ENCODE measurements at places on chromosomes 2 and 18. TPM values are rescaled to one million over a fixed set of nuclear protein-coding genes. Genes with fewer than 3 reads are reported as not detected.

DNA sequence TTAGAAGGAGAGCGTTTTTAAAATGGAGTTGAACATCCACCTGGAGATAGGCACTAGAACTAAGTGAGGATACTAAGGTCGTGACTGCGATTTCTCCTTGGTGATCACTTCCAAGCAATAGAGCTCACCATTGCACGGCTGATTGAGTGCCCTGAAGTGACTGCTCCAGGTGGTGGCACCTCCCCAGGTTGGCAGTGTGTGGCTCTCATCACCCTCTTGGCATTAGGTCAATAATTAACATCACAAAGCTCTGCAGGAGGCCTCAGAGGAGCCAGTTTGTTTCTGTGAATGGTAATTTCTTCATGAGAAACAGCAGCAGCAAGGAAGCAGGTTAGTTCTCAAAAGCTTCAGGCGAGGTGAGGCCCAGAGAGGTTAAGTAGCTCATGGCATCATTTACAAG, 259.6 kb downstream of the CLIP4 start:
- no peak for DNase-seq

Gene FAM237A
- not detected for polyA plus RNA-seq

GRCh38 chr2:25184254-25184653, 15.9 kb upstream of the POMC start:
- no peak for DNase-seq

- DNase-seq = no peak
Observed at GRCh38 chr2:175151791-175152190, 16.2 kb downstream of the ATF2 start.

Gene CD28
- polyA plus RNA-seq = under 0.01 TPM

- DNase-seq = no peak
Observed at GRCh38 chr2:175080479-175080878, 75.3 kb upstream of the CHN1 start.

DNA sequence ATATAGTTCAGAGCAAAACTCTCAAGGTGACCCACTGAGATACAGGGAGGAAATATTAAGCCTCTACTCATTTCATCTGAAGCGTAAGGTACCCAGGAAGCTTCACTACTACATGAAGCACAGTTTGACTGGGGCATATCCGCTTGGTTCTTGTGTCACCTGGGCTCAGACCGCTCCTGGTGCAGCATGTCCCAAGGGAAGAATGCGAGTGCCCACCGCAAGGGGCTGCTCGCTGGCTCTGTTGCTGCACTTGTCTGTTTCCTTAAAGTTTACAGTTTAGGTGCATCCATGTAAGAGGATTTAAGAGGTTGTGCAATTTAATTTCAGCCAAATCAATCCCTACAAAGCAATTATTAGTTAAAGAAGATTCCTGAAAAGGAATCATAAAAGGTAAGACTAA, 507.8 kb downstream of the FBXO15 start:
- DNase-seq = no peak

GRCh38 chr18:21826196-21826595, 85.6 kb downstream of the MIB1 start:
- no peak for DNase-seq

Gene TUBA4B
- polyA plus RNA-seq = not detected
